ENCODE measurements at places on chromosomes 11 and 22. TPM values are rescaled to one million over a fixed set of nuclear protein-coding genes. Genes with fewer than 3 reads are reported as not detected.

Gene RFPL2
- not detected for polyA plus RNA-seq

Gene RAB39A
- 0.30 TPM for polyA plus RNA-seq

Gene RGL4
- polyA plus RNA-seq, result 37.0 TPM

Gene GPHA2
- not detected for polyA plus RNA-seq

Gene APIP
- polyA plus RNA-seq, result 27.8 TPM

Gene TRIM48
- polyA plus RNA-seq, result not detected

Gene XNDC1N
- 2.0 TPM for polyA plus RNA-seq

Gene MPEG1
- polyA plus RNA-seq, result 63.5 TPM

Gene THAP7
- polyA plus RNA-seq, result 61.3 TPM

Gene DBX1
- not detected for polyA plus RNA-seq

Gene TMEM86A
- 1.9 TPM for polyA plus RNA-seq

Gene PARVA
- polyA plus RNA-seq, result 19.9 TPM

Gene OMP
- polyA plus RNA-seq, result 0.37 TPM

Gene HSPB2
- 5.4 TPM for polyA plus RNA-seq

Gene MS4A3
- polyA plus RNA-seq, result 0.20 TPM

Gene MYOD1
- not detected for polyA plus RNA-seq

Gene CCDC15
- polyA plus RNA-seq, result 0.91 TPM

Gene FAM111B
- 0.94 TPM for polyA plus RNA-seq

Gene C11orf87
- not detected for polyA plus RNA-seq

Gene OPCML
- not detected for polyA plus RNA-seq

Gene OR52I2
- polyA plus RNA-seq, result not detected

Gene CRYBA4
- 0.06 TPM for polyA plus RNA-seq

Gene PLEKHA7
- 13.6 TPM for polyA plus RNA-seq

Gene OR4D6
- not detected for polyA plus RNA-seq

Gene PLAAT3
- polyA plus RNA-seq, result 232 TPM

Gene ARAP1
- 178 TPM for polyA plus RNA-seq

Gene SNX32
- polyA plus RNA-seq, result 0.14 TPM

Gene DNAJB13
- polyA plus RNA-seq, result 6.7 TPM

Gene TMEM258
- polyA plus RNA-seq, result 208 TPM

Gene MMP8
- 0.30 TPM for polyA plus RNA-seq

Gene OR52A1
- polyA plus RNA-seq, result not detected

Gene KRTAP5-1
- not detected for polyA plus RNA-seq

Gene OSBP2
- 1.1 TPM for polyA plus RNA-seq

Gene PRG3
- 0.63 TPM for polyA plus RNA-seq

Gene CHADL
- 1.00 TPM for polyA plus RNA-seq

Gene SPI1
- polyA plus RNA-seq, result 123 TPM

Gene OR52W1
- polyA plus RNA-seq, result not detected

Gene CCDC81
- 3.3 TPM for polyA plus RNA-seq

Gene C11orf42
- polyA plus RNA-seq, result not detected

Gene KLHL35
- 0.62 TPM for polyA plus RNA-seq

Gene SMIM38
- polyA plus RNA-seq, result 0.12 TPM

Gene RHBDD3
- polyA plus RNA-seq, result 33.5 TPM

Gene NLRP6
- 0.08 TPM for polyA plus RNA-seq

Gene CSNK2A3
- 0.61 TPM for polyA plus RNA-seq
